Heart left ventricle (tissue), 16 donors: ENCODE measurements at places on chromosomes 3 and 15. TPM values are rescaled to one million over a fixed set of nuclear protein-coding genes. Genes with fewer than 3 reads are reported as not detected.

PLCH1 gene
- total RNA-seq, result 0.50 TPM

HCN4 gene
- total RNA-seq, result 10.9 TPM

NMNAT3 gene
- 13.8 TPM for total RNA-seq

HIGD2B gene
- not detected for total RNA-seq

PODXL2 gene
- 1.00 TPM for total RNA-seq

CFAP161 gene
- 1.4 TPM for total RNA-seq

ESYT3 gene
- total RNA-seq, result 2.7 TPM

GALNT15 gene
- 17.7 TPM for total RNA-seq

CCDC54 gene
- total RNA-seq, result not detected

CRYBG3 gene
- 31.9 TPM for total RNA-seq

PRTG gene
- 1.6 TPM for total RNA-seq

TRPC1 gene
- 9.6 TPM for total RNA-seq

KY gene
- total RNA-seq, result 8.6 TPM

GORASP1 gene
- total RNA-seq, result 47.2 TPM

CLDN16 gene
- not detected for total RNA-seq

ARGFX gene
- total RNA-seq, result not detected

LRRC34 gene
- 1.6 TPM for total RNA-seq

ISLR gene
- 15.7 TPM for total RNA-seq

SNTN gene
- total RNA-seq, result not detected

PRR20G gene
- not detected for total RNA-seq

CTXN2 gene
- total RNA-seq, result not detected

RNF123 gene
- total RNA-seq, result 52.6 TPM

CCR3 gene
- total RNA-seq, result not detected

IQCB1 gene
- 6.6 TPM for total RNA-seq

CMTM8 gene
- 2.9 TPM for total RNA-seq

ITIH1 gene
- not detected for total RNA-seq

GABRB3 gene
- total RNA-seq, result 1.1 TPM

UBAP1L gene
- 1.1 TPM for total RNA-seq

SRGAP3 gene
- total RNA-seq, result 3.1 TPM
